Activated T-helper 2 cell treated with anti-CD3 and anti-CD28 coated beads, Interferon-gamma antibody, Interleukin-2, Interleukin-4, amounts not matched to agents 10 μg/mL and 5 μg/mL and 100 μg/mL, durations not matched to agents 14 hours and 24 hours and 36 hours (primary cell): ENCODE measurements at places on chromosomes 12 and 14.
A peak's percentile ranks its signal among the peaks of the same experiment; 100 is the strongest.

- no peak for DNase-seq
Observed at GRCh38 chr14:90523544-90523943, 126.7 kb downstream of the CALM1 start.

- DNase-seq: no peak
Observed at GRCh38 chr14:94560291-94560665, 964 bp upstream of the SERPINA4 start.

DNA sequence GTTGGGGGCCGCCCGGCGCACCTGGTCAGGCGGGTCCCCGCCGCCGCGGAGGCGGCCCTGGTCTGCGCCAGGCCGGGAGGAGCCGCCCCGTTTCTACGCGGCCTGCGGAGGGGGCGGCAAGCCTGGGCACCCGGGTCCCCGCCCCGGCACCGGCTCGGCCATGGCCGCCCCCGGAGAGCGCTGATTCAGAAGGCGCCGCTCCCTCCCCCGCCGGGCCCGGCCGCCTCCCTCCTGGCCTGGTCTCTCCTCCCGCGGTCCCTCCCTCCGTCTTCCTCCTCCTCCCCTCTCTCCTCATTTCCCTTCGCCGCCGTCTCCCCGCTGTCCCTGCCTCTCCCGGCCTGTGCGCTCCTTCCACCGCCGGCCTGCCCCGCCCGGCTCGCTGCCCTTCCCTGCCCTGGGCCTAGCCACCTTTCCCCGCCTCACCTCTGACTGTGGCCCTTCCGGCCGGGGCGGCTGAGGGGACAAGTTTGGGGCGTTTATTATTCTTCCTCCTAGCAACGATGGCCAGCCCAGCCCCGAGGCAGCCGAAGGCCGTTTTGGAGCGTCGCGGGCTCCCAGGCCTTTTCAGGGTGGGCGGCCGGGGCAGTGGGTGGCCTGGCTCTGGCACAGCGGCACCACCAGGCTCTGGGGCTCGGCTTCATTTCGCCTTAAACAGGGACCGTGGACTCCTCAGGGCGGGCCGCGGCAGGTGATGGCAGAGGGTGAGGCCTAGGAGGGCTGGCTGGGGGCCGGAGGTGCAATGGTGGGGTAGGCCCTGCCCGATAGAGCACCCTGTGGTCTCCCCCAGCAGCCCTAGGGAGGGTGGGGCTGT lies 768 bp downstream of the CEP170B start:
- peak; percentile 23 for DNase-seq

- no peak for DNase-seq
Observed at GRCh38 chr12:92432724-92433441, 269.9 kb upstream of the PLEKHG7 start.

DNA sequence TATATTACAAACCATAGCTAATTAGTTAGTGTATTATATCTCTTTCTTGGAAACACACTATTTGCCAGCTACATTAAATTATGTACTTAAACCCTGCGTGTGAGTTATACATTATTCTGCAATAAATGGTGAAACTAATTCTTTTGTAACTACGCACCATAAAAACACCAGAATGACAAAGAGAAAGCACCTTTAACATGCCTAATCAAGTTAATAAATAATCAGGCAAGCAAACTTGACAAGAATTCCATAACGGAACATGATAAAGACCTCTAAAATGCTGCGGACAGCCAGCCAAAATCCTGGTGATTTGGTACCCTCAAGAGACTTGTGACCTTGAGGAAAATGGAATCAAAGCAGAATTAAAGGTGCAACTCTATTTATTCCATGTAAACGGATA lies 375.3 kb upstream of the KITLG start:
- no peak for DNase-seq

DNA sequence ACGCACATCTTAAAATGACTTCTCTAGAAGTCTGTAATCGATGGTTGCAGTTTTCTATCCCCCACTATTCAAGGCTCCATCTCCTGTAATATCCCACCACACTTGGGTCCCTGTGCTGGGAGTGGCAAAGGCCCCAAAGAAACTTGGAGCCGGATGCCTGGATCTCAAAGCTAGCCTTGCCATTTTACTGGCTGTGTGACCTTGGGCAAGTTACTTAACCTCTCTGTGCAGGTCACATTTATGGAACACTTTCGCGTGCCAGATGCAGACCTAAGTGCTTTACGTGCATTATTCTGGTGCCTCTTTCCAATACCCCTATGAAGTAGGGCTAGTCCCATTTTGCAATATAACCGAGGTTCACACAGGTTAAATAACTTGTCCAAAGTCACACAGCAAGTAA lies 151.8 kb upstream of the PRMT8 start:
- DNase-seq: no peak

GRCh38 chr14:75196468-75196867 lies 20.1 kb upstream of the TMED10 start:
- no peak for DNase-seq
